ENCODE measurements at places on chromosomes 6 and 20.

- DNase-seq: no peak
These were observed 9.7 kb downstream of the GNAS-AS1 start for GRCh38 chr20:58840816-58841538.

DNA sequence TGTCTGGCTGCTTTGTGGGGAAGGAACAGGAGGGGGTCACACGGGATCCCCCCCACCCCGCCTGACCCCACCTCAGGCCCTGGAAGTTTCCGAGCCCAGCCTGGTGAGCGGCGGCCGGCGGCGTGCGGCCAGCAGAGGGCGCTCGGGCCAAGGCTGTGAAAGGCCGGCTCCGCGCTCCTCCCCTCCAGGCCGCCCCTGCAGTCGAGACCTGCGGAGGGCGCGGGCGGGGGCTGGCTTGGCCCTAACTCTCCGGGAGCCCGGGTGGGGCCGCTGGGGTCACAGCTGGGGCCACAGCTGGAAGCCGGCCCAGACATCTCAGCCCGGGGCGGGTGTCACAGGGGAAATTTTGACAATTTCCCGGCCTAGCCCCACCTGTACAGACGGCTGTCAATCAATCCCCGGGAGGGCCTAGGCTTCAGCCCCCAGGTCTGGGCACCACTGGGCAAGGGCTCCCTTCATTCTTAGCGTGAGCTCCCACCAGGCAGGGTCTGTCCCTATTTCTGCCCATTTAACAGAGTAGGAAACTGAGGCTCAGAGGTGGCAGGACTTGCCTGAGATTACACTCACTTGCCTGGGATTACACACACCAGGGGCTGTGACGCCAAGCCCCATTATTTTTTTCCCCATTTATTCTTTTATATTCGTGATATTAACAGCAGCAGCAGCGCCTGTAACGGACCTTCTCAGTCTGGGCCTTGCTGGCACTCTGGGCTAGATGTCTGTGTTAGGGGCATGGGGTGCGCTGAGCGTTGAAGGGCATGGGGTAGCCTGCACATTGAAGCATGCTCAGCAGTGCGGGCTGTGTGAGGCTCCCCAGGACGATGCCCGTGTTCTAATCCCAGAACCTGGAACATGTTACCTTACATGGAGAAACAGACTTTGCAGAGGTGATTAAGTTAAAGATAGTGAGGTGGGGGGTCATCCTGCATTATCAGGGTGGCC lies 23.0 kb downstream of the ZBP1 start:
- DNase-seq: peak; percentile 88

GRCh38 chr6:17768388-17768787 lies 61.7 kb upstream of the NUP153 start:
- DNase-seq: no peak

DNA sequence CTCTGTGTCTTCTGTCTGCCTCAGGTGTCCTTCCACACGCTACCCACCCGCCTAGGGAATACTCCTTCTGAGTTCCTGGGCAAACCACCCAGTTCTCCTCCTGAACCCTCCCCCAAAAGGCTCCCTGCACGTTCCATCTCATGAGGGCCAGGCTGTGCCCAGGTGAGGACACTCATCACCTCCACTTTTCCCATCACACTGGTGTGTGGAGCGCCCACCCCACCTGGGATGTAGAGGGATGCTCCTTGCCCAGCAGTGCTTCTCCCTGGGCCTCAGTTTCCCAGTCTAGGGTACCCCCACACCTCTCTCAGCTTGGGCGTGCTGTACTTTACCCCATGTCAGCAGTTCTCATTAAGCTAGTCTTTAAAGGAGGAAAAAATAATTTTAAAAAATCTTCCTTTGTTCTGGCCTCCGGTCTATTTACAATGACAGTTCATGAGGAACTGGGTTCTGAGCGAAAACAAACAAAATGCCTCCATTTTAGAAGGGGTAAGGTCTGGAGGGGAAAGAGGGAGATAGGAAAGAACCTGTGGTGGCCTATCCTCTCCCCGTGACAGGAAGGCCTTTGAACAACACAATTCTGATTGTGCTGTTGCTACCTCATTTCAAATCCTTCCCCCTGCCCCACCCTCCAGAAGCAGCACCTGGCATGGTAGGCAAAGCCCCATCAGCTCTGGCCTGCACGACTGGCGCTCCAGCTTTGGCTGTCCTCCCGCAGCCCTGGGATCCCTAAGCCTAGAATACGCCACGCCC lies 1.7 kb upstream of the C20orf203 start:
- no peak for DNase-seq

DNA sequence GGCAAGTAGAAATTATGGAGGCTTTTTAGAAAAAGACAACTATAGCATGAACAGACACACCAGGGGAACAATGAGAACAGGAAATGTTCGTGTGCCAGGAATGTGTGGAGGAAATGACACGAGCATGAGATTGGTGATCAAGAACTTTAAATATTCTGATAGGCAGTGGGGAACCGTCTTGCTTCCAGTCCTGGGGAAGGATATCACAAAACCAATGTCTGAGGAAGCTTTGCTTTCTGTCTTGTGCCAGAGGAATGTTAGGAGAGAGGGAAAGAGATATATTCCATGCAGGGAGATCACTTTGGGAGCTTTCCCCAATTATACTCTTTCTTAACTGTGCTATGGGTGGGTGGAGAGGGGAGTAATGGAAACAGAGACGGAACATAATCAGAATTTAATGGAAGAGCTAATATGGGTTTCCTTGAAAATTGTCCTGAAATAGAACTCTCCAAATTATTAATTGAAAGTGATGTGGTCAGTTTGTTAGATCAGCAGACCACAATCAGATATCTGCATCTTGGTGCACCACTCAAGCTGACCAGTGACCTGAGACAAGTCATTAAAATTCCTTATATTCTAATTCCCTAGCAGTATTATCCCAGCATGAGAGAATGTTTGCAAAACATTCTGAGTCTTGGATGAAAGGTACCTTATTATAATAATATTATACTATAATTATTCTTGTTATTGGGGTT lies 178.2 kb downstream of the SOX4 start:
- no peak for DNase-seq

DNA sequence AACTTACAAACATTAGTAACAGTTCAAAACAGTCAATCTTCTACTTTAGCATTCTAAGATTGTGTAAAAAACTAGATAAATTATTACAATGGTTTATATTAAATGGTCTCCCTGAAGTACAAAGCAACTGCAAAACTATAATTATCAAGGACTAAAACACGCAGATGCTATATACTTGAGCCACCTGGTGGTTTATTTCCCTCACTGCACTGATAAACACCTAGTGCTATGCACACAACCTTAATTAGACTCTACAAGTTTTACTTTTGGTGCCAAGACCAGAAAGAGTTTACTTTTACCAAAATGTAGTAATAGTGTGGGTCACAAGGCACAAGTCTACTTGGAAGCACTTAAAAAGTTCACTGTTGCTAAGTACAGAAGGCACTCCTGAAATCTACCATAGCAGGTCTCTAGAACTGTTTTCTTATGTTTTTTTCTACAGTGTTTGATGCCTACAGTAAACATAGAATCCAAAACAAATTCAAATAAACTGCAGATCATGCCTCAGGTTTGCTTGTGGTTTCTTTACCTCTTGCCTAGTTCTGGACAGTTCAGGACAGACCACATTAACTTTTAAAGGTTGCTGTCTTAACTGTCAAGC lies 49.2 kb downstream of the GMDS start:
- peak; percentile 64 for DNase-seq

GRCh38 chr20:764255-764654 lies 4.0 kb downstream of the SLC52A3 start:
- no peak for DNase-seq

DNA sequence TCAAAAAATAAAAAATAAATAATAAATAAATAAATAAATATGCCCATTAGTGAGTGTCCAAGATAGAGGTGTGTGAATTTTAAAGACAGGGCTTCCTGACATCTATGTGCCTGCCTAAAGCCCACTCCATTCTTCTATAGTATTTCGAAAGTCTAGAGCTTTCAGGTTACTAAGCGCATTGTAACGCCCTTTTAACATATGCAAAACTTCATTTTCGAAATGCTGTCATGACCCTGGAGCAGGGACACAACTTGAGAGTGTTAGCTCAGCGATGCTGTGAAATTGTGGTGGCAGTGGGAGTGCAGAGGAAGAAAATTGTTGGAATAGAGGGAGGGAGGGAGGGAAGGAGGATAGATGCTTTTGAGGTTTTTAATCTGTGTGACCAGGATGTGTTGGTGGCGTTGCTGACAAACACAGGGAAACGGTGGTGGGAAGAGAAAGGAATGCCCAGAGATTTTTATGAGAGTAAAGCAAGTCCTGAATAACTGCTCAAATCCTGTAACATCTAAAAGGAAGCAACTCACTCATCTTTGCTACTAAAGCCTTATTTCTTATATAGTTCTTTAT lies 169.3 kb downstream of the ARID1B start:
- DNase-seq: no peak

- DNase-seq: no peak
These were observed 6.0 kb downstream of the TCF21 start for GRCh38 chr6:133894795-133895358.

Data from GM20000 (cell line).